Immature natural killer cell (primary cell): ENCODE measurements at places on chromosomes 4 and X. TPM values are rescaled to one million over a fixed set of nuclear protein-coding genes. Genes with fewer than 3 reads are reported as not detected.
A peak's percentile ranks its signal among the peaks of the same experiment; 100 is the strongest.

- H3K4me1 ChIP-seq, result no peaks in the 10 kb centered on the region
- H3K27ac ChIP-seq, result no peak overlapping the region
- no peaks in the 10 kb centered on the region for H3K27me3 ChIP-seq
- no peak for DNase-seq
- no peaks in the 10 kb centered on the region for H3K36me3 ChIP-seq
- no peak overlapping the region for H3K4me3 ChIP-seq
Measured at GRCh38 chr4:78363031-78363570, 188.5 kb upstream of the ANXA3 start.

- H3K4me1 ChIP-seq, result no peaks in the 10 kb centered on the region
- H3K36me3 ChIP-seq, result peaks cover 3% of the 10 kb centered on the region
- no peak overlapping the region for H3K4me3 ChIP-seq
- DNase-seq, result no peak
- no peak overlapping the region for H3K27ac ChIP-seq
Measured at GRCh38 chr4:8359193-8359592, 81.3 kb downstream of the ACOX3 start.

- H3K4me3 ChIP-seq, result peak overlapping the region; percentile 8
- peak overlapping the region; percentile 33 for H3K27ac ChIP-seq
- peaks cover 2% of the 10 kb centered on the region for H3K27me3 ChIP-seq
Measured at GRCh38 chr4:77145842-77146185, 11.2 kb upstream of the CCNG2 start.

GRCh38 chr4:19375136-19375804 lies 876.4 kb upstream of the SLIT2 start:
- no peaks in the 10 kb centered on the region for H3K36me3 ChIP-seq
- no peak overlapping the region for H3K27ac ChIP-seq
- H3K4me3 ChIP-seq, result no peak overlapping the region
- no peaks in the 10 kb centered on the region for H3K27me3 ChIP-seq
- no peaks in the 10 kb centered on the region for H3K4me1 ChIP-seq

GRCh38 chr4:11704186-11704830 lies 275.6 kb upstream of the HS3ST1 start:
- H3K4me1 ChIP-seq, result no peaks in the 10 kb centered on the region
- H3K4me3 ChIP-seq, result no peak overlapping the region
- DNase-seq, result no peak
- no peak overlapping the region for H3K27ac ChIP-seq
- H3K27me3 ChIP-seq, result peaks cover under 1% of the 10 kb centered on the region
- no peaks in the 10 kb centered on the region for H3K36me3 ChIP-seq

The CENPVL1 gene
- polyA plus RNA-seq, result not detected

The ADH1B gene
- polyA plus RNA-seq, result not detected
